ENCODE measurements at places on chromosomes 6 and 20.
A peak's percentile ranks its signal among the peaks of the same experiment; 100 is the strongest.

DNA sequence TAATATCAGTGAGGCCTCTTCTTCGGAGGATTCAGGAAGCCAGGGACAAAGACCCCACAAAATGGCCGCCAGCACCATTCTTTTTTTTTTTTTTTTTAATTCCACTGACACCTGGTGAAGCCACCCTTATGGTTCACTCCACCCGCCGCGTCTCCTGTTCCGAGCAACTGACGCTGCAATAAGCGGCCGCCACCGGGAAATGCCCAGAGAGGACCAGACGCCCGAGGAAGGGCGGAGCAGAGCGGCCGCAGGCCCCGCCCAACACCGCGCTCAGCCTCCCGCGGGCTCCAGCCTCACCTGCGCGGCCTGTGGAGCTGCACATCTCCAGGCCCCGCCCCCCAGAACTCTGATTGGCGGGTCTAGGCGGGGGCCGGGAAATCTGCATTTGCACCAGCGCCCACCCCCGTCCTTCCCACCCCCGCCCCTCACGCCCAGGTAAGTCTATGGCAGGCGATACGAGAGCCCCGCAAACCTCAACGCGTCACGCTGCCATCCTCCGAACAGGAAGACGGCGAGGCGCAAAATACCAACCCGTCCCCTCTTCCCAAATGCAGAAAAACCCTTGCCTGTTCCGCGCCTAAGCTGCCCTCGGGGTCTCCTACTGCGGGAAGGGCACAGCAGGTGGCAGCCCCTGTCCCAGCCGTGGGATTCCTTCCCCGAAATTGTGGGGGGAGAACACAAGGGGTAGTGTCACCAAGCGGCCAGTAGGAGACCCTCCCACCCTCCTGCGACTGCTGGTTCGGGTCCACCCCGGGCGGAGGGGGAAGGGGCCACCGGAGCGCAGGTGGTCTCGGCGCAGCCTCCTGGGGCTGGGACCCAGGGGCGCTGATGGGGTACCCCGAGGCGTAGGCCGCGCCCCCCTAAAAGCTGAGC, 960 bp downstream of the ATP9A start:
- DNase-seq: peak; percentile 40

DNA sequence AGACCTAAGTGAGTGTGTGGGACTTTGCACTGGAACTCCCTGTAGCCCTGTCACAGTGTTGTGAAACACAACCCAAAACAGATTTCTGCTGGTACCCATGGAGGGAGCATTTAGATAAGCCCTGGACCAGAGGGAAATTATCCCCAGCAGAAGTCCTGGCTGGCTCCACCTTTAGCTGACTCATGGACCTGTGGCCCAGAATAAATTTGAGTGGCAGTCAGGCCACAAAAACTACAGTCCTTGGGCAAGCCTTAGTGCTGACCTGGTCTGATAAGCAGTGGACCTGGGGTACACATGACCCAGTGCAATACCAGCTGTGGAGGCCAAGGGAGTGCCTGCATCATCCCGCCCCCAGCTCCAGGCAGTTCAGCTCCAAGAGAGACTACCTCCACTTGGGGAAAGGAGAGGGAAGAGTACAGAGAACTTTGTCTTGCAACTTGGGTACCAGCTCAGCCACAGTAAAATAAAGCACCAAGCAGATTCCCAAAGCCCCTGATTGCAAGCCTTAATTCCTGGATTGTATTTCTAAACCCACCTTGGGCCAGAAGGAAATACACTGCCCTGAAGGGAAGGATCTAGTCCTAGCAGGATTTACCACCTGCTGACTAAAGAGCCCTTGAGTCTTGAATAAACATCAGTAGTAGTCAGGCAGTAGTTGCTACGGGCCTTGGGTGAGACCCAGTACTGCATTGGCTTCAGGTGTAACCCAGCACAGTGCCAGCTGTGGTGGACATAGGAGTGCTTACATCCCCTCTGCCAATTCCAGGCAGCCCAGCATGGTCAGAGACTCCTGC, 140.4 kb upstream of the COL21A1 start:
- no peak for DNase-seq

DNA sequence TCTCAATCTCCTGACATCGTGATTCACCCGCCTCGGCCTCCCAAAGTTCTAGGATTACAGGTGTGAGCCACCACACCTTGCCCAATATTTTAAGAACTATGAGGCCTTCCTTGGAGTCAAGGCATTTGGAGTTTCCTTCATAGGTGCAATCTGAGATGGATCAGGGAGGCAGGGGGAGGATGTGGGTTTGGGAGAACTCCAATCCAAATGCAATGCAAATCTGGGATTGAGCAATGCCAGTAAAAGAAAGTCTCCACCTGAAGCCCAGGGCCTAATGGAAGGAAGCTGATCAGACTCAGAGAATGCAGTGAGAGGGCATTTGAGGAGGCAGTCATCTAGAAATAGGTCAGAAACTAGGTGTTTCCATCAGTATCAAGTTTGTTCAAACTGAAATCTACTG, 21.2 kb downstream of the RSPH3 start:
- peak; percentile 35 for DNase-seq

- peak; percentile 3 for DNase-seq
Observed at GRCh38 chr6:103000688-103001087, 1607.2 kb downstream of the GRIK2 start.

DNA sequence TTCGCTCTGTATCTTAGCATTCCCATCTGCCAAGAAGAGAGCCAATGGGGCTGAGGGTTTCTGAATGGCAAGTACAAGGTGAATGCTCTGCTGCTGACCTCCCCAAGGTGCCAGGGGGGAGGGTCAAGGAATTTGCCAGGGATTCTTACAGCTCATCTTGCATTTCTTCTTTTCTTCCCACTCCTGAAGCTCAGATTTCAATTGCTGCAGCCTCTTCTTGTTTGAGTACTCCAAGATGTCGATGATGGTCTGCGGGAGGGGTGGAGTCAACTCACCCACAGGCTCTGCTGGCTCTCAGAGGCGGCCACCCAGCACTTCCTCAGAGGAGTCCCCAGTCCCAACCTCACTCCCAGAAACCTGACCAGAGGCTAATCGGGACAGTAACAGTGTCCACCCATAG, 12.4 kb downstream of the C20orf96 start:
- no peak for DNase-seq

DNA sequence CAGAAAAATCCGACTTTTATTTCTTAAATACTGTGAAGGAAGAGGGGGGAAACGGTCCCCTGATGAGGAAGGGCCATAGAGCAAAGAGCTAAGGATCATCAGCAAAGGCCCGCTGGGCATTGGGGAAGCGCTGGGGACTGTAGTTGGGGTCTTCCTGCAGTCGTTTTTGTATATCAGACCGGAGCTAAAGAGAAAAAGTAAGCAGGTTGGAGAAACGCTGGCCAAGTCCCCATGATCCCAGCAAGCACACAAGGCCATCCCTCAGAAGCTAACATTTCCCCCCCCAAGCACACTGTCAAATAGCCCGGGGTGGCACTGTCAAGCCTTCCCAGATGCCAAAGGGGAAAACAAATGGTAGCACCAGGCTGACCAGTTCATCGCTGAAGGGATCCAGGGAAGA, 13.4 kb downstream of the BAG6 start:
- no peak for DNase-seq

GRCh38 chr6:73086726-73087125, 138.6 kb downstream of the KHDC1L start:
- DNase-seq: no peak

- DNase-seq: no peak
Observed at GRCh38 chr20:61847420-61847748, 218.3 kb downstream of the TAF4 start.

All from EL (cell line).